ENCODE measurements at places on chromosomes 12 and 14.

DNA sequence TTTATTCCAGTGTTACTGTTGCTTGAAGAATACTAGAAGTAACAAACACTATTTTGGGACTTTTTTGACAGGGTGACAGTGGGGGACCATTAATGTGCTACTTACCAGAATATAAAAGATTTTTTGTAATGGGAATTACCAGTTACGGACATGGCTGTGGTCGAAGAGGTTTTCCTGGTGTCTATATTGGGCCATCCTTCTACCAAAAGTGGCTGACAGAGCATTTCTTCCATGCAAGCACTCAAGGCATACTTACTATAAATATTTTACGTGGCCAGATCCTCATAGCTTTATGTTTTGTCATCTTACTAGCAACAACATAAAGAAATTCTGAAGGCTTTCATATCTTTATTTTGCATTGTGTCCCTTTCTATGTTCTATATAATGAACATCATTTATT, 44.5 kb downstream of the TMPRSS12 start:
- peak; percentile 42 for DNase-seq

DNA sequence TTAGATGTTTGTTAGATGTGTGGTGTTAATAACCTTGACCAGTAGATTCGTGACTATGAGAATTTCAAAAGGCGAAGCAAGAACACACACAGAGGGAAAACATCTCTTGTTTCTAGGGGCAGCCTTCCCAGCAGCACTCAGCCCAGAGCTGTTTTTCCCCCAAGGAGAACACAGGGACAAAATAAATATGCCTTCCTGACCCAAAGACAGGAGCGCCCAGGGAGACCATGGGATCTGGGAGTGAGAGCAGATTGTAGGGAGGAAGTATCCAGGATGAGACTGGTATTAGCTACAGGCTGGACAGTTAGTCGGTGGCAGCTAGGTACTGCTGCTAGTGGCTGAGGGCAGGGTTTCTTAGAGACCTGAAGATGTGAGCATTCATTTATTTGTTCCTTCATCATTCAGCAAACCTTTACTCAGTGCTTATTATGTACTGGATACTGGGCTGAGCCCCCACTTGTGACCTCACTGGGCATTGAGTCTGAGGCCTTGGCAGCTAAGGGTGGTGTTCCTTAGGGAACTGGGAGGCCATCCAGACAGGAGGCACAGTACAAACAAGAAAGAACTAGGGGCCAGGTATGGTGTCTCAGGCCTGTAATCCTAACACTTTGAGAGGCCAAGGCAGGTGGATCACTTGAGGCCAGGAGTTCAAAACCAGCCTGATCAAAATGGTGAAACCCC, 469.8 kb downstream of the ZFP36L1 start:
- no peak for DNase-seq

- no peak for DNase-seq
Observed at GRCh38 chr12:103105971-103106597, 148.6 kb downstream of the ASCL1 start.

GRCh38 chr14:64248689-64249088, 45.5 kb downstream of the ESR2 start:
- no peak for DNase-seq

- DNase-seq = no peak
Observed at GRCh38 chr12:18990856-18991255, 138.7 kb upstream of the PLEKHA5 start.

DNA sequence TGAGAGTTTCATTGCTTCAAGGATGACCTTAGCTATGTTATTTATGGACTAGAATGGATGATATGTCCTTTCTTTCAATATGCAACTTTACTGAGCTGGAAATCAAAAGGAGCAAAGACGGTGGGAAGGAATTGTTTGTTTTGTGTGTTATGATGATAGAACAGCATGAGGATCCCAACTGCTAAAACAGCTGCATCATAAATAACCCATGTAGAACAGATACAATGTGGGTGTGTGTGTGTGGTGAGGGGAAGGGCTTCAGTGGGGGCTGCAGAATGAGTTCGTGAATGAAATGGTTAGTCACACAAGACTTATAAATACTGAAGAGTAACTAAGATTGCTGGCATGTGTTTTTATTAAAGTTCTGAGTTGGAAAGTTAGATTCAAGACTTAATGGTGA, 80.1 kb downstream of the DACT1 start:
- no peak for DNase-seq

DNA sequence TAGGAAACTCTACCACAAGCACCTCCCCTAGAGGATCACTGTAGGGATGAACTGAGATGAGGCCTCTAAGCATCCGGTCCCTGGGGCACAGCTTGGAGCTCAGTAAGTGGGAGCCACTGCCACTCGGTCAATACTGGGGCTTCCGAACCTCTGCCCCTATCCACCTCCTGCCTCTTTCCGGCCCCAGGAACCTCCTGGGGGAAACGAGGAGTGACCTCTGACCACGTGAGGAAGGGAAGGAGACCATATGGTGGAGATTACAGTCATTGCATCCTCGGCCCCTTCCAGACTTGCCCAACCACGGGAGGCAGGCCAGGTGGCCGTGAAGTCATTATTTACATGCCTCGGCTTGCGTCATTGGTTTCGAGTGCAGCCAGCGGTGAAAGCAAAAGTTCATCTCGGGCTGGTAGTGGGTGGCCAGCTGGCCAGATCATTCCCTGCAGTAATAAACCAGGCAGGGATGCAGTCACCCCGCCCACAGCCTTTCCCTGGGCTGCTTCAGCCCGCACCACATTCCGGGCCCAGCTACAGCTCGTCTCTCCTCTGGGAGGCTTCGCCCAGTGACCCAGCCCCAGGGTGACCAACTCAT, 65.4 kb downstream of the C14orf132 start:
- DNase-seq = no peak

DNA sequence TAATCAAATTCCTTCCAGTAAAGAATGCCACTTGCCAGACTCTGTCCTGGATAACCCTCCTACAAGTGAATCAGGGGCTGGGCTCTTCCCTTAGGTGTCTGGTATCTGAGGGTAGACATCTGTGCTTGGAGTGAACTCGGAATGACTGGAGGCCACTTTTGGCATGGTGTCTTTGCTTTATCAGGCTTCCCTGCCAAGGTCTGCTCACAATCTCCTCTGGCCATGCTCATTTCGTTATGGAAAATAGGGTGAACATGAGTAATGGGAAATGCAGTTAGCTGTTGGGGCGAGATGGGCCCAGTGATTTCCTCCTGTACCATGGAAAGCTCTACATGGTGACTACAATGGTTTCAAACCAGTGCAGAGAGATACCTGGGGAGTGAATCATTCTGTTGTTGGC, 212.9 kb downstream of the NRXN3 start:
- DNase-seq = no peak

DNA sequence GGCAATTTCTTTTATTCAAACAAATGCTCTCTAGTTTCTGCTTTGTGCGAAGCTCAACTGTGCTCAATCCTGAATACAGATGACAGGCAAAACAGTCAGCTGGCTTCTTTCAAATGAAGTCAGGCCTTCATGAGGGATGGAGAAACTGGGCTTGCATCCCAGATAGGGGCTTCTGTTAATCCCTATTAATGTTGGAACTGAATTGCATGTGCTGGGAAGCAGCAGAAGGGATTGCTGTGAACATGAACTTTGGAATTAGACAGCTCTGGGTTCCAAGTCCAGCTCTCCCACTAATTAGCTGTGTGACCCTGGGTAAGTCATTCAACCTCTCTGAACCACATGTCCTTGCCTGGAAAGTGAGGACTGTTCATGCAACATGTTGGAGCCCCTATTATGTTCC, 21.1 kb upstream of the CORO1C start:
- DNase-seq = no peak

DNA sequence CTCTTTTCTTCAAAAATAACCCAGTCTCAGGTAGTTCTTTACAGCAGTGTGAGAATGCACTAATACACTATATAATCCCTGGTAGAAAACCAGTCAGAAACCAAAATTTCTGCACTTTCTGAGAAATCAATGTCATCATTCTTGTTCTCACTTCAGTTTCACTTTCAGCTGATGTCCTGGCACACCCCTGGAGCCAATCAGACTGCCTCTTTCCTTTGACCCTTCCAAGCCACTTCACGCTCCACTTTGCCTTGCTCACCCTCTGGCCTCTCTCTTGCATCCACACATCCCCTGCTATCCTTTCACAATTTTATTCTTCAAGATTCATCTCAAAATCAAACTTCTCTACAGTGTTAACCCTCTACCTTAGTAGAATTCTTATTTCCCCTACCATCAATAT, 181.1 kb downstream of the ASCL1 start:
- DNase-seq = no peak

- no peak for DNase-seq
Observed at GRCh38 chr12:120972870-120973543, 5.3 kb upstream of the HNF1A start.

DNA sequence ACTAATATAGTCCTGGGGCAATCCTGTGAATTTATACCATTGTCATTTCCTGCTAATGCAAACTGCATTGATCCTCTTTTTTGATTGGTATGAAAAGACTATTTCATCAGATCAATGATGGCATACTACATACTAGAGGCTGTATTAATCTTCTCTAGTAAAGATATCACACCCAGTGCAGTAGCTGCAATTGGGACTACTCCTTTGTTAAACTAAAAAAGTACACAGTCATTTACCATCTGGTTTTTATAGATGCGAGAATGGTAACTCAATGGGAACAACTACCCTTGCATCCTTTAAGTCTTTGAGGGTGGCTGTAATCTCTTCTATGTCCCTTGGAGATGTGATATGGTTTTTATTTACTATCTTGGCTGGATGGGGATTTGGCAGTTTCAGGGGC, 80.2 kb upstream of the STK38L start:
- DNase-seq = no peak

DNA sequence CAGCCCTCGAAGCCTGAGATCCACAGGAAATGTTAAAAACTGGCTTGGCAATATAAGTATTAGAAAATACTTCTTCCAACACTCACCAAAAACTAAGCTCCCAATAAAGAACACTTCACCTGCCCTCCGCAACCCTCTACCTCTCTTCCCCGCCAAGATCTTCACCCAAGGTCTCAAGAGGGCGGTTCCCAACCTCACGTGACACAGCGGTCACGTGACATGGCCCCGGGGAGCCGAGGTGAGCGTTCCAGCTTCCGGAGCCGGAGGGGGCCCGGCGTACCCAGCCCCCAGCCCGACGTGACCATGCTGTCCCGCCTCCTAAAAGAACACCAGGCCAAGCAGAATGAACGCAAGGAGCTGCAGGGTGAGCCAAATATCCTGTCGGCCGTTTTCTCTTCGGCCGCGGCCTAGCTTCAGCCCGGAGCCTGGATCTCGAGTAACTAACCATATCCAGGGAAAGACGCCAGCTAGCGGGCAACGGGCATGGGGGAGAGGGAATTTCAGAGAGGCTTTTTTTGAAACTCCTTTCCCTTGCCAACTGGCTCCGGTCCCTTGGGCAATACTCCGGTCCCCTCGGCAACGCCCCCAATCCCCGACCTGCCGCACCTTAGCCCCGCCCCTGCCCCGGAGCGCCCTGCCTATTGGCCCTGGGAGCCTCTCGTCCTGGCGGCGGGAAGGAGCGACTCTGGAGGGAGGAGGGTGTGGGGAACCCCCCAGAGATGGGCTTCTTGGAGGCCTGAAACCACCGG, at the start of gene BLOC1S1:
BLOC1S1 (plus strand) TSS at position 214 of the 749 bp plus-strand sequence; CDS start at position 220, 6 bp downstream.
- peak; percentile 97 for DNase-seq

GRCh38 chr12:38875586-38876228, 29.7 kb downstream of the CPNE8 start:
- no peak for DNase-seq

GRCh38 chr14:64979336-64980074, 7.2 kb upstream of the FNTB start:
- peak; percentile 35 for DNase-seq

- no peak for DNase-seq
Observed at GRCh38 chr12:130583800-130584199, 132.3 kb downstream of the RIMBP2 start.

DNA sequence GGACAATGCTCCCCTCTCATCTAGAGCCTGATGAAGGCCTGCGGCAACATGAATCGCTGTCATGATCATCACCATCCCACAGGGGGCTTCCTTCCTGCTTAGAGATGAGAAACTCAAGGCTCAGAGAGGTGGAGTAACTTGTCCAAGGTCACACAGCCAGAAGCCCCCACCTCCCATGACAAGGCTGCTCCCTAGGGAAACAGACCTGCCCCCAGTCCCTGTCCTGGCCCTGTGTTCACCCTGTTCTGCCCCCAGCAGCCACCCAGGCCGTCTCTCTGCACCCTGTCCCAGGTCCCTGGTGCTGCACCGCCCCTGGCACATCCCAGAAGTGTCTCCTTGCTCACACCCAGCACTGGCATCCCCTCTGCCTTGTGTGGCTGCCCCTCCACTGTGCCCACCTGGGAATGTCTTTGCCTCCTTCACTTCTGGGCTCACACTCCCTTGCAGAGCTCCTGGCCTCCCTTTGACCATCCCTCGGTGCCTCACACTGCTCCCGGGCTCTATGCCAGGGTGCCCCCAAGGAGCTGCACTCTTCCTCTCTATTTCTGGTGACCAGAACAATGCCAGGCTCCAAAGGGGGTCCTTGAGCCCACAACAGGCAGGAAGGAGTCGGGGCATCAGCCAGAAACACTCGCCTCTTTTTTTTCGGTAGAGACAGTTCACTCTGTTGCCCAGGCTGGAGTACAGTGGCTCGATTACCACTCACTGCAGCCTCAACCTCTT, 70.5 kb downstream of the BCL11B start:
- no peak for DNase-seq

DNA sequence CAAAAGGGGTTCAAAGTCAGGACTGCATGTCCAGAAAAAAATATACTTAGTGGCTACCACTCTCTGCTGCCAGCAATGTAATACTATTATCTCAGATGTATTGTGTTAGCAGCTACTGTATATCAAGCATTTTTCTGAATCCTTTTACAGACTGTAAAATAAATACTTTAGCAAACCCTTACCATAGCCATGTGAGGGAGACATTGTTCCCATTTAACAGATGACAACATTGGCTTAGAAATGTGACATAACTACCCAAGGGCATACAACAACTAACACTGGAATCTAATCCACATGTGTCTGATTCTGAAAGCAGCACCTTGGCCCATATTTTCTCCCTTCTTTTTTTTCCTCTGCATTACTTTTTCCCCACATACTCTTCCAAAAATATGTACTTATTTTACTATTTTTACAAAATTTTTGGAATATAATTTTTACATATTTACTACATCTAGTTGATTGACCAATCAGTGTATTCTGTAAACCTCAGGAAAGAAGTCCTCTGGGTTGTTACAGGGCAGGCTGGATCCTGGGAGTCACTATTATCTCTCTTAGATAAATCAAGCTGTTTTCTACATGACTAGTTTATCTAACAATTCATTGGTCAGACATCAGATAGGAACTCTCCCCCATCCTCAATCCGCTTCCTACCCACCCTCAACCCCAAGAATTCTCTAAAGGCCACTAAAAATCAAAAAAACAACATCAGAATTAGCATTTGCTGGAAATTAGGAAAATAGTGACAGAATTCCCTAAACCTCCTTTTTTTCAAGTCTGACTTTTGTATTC, 154.1 kb downstream of the BTG1 start:
- DNase-seq = peak; percentile 43

GRCh38 chr12:48182631-48183030, 813 bp upstream of the CCDC184 start:
- no peak for DNase-seq

- DNase-seq = no peak
Observed at GRCh38 chr14:28966416-28967233, 200.0 kb downstream of the FOXG1 start.

All from fibroblast of skin of scalp (primary cell).